CD4-positive, alpha-beta T cell treated with Interleukin-4 for 1 hour (primary cell): ENCODE measurements at places on chromosomes 7 and 10.

DNA sequence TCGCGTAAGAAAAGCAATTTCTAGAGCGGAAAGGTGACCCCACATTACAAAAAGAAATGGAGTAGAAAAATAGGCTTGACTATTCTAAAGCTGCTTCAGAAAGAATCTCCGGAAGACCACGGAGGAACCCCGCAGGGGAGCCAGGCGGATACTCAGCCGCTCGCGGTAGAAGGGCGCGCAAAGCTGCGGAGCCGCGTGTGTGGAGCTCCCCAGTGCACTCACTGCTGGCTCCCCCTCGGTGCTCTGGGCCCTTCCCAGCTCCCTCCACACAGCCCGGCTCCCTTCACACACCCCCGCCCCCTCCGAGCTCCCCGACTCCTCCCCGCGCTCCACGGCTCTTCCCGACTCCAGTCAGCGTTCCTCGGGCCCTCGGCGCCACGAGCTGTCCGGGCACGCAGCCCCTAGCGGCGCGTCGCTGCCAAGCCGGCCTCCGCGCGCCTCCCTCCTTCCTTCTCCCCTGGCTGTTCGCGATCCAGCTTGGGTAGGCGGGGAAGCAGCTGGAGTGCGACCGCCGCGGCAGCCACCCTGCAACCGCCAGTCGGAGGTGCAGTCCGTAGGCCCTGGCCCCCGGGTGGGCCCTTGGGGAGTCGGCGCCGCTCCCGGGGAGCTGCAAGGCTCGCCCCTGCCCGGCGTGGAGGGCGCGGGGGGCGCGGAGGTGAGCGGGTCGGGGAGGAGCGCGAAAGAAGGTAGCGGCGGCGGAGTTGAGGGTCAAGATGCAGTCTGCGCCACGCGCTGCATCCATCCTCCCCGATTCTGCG is at the start of gene STEAP2:
STEAP2 (plus strand) TSS at position 350 of the 758 bp plus-strand sequence. CDS start 13,343 bp downstream, outside the sequence.
- DNase-seq, result no peak

- DNase-seq, result no peak
These were observed 122.9 kb upstream of the GLI3 start for GRCh38 chr7:42359946-42360345.

- no peak for DNase-seq
These were observed 64.7 kb upstream of the ANK3 start for GRCh38 chr10:60454336-60454735.

DNA sequence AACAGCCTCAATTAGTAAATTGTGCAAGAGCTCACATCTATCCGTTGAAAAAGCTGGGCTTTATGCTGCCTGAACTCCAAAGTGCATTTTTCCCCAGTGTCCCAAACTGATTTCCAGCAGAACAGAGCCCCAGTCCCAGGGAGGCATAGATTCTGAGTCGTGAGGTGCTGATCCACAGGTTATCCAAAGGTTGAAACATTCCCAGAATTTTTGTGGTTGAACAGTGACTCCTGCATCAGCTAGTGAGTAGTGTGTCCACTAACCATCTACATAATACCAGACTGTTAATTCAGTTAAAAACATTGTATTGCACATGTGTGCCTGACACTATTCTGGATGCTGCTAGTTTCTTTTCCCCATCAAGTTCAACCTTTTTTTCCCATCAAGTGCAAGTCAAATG is 761.5 kb downstream of the GATA3 start:
- DNase-seq, result no peak

- DNase-seq, result no peak
These were observed 107.8 kb upstream of the PHYHIPL start for GRCh38 chr10:59068581-59069191.

DNA sequence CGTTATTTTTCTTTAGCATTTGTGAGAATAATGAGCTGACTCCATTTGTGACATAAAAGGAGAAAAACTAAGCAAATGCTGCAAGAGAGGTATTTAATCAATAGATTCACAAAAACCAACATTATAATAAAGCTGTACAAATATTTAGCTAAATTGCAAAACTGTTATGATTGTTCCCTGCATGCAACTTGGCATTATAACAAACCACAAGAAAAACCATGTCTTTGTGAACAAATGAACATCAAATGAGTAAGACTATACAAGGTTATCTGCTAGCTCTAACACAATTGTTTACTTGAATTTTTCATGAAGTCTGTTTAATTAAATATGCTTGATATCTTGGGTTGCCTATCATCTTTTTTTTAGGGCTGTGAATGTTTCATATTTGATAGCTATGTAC is 50.8 kb upstream of the PPP1R9A start:
- no peak for DNase-seq

- DNase-seq, result no peak
These were observed 236.9 kb downstream of the SLC25A13 start for GRCh38 chr7:96084881-96085553.

- no peak for DNase-seq
These were observed 886.4 kb upstream of the LRRN3 start for GRCh38 chr7:110204527-110204926.

- no peak for DNase-seq
These were observed 1249.6 kb downstream of the XPNPEP1 start for GRCh38 chr10:108673741-108674140.

DNA sequence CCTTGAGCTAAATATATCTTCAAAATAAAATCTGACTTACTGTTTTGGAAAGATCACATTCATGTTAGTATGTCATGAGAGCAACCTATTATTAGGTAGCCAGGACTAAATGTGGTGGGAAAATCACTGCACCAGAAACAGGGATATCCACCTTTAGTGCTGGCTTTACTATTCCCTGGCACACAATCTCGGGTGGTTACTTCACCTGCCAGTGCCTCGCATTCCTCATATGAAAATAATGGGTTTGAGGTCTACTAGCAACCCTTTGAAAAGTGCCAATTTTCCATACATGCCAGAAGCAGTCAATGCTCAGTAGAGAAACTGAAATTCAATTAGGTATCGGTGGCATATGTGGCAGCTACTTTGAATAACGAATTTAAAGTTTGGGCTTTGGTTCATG is 36.8 kb downstream of the PTN start:
- DNase-seq, result no peak

- DNase-seq, result no peak
These were observed 8.0 kb upstream of the CCDC71L start for GRCh38 chr7:106668861-106669524.
